CD4-positive, alpha-beta T cell treated with Interleukin-21 for 1 hour (primary cell): ENCODE measurements at places on chromosomes 2 and 18.
A peak's percentile ranks its signal among the peaks of the same experiment; 100 is the strongest.

- DNase-seq, result no peak
Observed at GRCh38 chr2:2719781-2720180, 388.7 kb upstream of the MYT1L start.

GRCh38 chr2:8754106-8754776, 72.4 kb downstream of the ID2 start:
- no peak for DNase-seq

DNA sequence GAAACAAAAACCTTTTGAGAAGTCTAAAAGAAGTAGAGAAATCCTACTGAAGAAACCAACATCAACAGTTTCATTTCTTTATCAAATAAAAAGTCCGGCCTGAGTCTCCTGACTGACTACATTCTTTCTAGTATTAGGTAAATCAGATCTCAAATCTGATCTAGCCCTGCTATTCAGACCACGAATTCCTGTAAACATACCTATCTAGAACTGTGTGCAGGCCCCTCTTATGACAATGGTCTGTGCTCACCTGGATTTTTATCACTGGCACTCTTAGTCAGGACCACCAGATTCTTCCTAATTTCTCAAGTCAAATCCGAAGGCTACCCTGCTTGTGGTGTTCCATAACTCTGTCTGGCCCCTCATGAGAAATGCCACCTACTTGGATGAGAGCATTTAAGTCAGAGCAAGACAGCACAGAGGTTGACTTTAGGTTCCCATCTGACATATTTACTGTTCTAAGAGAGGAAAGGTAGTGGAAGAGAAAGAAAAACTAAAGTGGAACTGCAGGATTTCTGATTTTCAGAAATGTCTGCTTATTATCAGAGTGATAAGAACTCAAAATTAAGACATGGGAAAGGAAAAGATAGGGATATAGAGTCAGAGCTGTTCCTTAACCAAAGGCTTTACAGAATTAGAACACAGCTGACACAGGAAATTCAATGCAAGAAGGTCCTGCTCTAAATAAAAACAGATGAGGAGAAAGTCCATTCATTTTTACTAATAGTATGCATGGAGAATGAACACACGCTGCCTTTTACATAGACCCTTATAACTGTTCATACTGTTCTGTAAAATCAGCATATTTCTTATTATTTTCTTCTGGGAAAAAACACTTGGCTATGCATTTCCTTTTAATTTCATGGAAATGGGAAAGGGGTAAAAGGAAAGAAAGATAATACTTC, 56.5 kb downstream of the SLC8A1 start:
- DNase-seq, result no peak

- no peak for DNase-seq
Observed at GRCh38 chr2:24048769-24049484, 614 bp upstream of the FKBP1B start.

- DNase-seq, result no peak
Observed at GRCh38 chr2:44242904-44243303, 32.4 kb upstream of the SLC3A1 start.

- no peak for DNase-seq
Observed at GRCh38 chr2:86021396-86022378, 84.0 kb downstream of the POLR1A start.

GRCh38 chr18:42838546-42839145, 276.8 kb downstream of the RIT2 start:
- no peak for DNase-seq

DNA sequence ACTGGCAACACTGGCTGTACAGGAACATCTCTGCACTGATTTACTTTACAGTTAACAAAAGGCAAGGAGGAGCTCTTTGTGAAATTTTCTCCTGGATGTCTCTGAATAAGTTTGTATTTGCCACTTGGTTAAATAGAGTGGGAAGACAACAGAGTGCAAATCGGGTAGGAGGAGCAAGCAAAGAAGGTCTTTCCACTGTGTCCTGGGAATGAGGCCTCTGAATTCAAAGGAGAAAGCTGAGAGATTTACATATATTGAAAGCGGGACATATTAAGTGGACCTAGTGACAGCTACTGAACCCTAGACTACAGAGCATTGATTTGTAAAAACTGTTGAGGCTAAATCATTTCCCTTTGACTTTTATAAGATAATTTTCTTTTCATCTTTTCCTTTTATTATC, 117.4 kb upstream of the CHRNA1 start:
- no peak for DNase-seq

GRCh38 chr18:36464126-36464651, 166.7 kb downstream of the FHOD3 start:
- no peak for DNase-seq

GRCh38 chr18:76496194-76496890, 1.3 kb upstream of the ZNF516 start:
- peak; percentile 51 for DNase-seq

GRCh38 chr18:46810481-46811000, 53.7 kb upstream of the ST8SIA5 start:
- no peak for DNase-seq

GRCh38 chr2:40886655-40887054, 434.8 kb upstream of the SLC8A1 start:
- no peak for DNase-seq

DNA sequence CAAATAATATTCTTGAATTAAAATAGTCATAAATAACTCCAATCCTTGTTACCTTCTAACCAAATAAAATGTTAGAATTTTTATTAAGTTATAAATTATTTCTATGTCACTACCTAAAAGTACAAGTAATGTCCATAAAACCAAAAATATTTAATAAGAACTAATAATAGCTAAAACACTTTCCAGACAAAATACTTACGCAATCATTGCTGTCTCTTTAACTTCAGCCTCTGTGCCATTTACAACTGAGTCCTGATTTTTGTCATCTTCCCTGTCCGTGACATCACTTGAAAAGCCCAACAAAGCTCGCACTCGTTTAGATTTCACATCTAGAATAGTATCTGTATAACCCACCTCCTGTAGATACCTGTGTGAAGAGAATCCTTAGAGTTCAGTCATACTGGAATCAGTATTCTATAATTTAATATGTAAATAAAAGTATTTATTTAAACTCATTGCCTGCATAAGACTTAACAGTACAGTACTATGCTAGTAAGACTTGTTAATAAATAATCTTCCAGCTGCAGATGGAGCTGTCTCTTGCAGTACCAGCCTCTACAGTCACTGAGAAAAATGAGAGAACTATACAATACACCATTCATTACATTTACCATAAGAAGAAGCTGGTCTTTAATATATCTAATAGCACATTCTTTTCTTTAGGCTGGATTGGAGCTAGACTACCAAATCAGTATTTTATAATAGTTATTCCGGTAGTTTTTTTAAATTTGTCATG, 63.8 kb downstream of the STRN start:
- DNase-seq, result no peak

DNA sequence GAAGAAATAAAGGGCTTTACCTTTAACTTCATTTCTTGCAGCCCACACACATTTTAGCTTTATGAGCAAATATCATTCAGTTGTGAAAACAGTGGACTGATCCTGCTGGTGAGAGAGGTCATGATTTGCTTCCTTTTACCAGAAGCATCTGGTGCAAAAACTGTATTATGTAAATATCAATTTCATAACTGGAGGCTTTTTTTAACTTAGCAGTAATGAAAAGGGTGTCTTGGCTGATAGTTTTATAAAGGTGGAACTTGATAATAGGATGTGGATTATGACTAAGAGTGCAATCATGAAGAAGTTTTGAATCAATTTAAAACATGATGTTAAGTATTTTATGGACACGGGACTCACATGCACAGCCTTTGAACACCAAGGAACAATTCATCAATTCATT, 304.4 kb downstream of the GULP1 start:
- no peak for DNase-seq

- no peak for DNase-seq
Observed at GRCh38 chr2:167844714-167845530, 402.5 kb downstream of the STK39 start.

DNA sequence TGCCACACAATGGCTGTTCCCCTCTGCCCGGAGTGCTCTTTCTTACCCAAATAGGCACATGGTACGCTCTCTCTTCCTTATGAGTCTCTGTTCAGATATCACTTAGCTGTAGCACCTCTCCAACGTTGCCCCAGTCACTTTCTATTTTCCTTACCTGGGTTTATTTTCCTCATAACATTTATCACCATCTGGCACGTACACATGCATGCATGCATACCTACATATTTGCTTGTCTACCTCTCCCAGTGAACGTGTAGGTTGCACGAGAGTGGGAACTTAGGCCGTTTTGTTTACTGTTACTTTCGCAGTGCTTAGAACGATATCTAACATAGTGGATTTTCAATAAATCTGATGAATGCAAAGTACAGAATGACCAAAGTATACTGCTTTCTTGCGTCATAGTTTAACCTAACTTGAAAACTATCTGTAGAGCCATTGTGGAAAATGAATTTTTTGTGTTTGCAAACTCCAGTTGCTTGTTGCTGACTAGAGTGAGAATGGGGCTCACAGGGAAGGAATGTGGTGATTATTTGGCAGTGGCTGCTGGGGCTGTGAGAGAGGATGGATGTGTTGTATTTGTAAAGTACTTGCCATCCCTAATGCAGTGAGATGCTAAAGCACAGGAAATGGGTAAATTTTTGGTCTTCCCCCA, 47.1 kb downstream of the ACSL3 start:
- no peak for DNase-seq

DNA sequence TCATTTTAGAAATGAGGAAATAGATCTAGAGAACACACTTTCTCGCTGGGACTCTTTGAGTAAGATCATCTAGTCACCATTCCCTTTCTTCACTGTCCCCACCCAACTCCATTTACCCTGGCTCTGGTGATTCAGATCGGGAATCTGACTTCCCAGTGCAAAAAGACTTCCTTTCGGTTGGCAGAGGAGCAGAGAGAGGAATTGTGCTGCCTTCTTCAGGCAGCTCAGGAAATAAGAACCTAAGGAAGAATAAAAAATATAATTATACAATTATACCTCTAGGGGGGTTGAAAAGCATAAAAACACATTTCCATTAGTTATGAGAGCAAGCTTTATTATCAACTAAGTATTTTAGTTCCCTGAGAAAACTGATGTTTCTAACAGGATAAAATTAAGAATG, 9.3 kb upstream of the MPP4 start:
- no peak for DNase-seq

GRCh38 chr18:77111449-77111848, 21.1 kb downstream of the MBP start:
- no peak for DNase-seq

DNA sequence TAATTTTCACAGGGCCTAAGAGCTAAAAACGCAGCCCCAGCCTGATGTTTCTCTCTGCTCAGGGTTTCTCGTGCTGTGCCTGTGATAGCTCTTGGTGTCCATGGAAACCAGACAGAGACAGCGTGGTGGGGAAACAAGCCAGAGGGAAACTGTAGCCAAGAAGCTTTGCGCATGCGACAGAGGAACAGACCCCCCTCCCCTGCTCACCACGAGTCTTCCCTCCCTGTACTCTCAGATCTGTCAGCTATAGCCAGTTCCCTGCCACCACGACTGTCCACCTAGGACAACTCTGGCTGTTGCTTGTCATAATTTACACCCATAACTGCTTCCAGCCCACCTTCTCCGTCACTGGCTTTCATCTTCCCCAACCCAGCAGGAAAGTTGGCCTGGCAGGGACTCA, 13.2 kb upstream of the DNAJC27 start:
- no peak for DNase-seq

DNA sequence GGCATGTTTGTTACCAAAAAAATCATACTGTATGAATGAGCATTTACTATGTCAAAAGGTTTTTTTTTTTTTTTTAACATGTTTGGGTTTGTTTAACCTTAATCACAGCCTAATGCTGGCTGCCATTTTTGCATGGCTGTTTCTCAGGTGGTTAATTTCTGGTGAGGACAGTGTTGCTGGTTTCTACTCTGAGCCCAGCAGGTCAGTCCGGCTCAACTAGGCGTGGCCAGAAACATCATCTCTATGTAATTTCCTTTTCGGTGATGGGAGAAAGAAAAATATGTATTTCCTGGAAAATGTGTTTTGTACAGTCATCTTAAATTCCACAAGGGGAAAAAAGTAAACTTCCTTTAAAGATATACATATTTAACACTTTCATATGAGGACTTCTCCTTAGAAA, 24.9 kb upstream of the BZW1 start:
- no peak for DNase-seq

GRCh38 chr2:150480241-150480640, 7.2 kb downstream of the RND3 start:
- no peak for DNase-seq

DNA sequence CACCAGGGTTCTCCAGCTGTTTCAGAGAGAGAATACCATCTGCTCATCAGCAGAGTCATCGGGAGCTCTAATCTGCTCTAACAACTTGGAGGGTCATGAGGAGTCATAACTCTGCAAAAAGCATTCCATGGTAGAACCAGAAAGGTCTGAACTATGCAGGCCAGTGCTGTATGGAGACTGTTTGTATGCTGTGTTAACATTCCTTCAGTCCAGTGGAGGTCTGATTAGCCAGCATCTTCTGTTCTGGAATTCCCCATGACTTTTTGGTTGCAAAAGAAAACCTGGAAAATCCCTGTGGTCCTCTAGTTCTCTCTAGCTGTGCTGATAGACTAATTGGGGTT, 9.4 kb upstream of the ITGB6 start:
- no peak for DNase-seq

GRCh38 chr2:142880279-142880678, 2.8 kb downstream of the KYNU start:
- no peak for DNase-seq

GRCh38 chr2:100208141-100208770, 65.9 kb upstream of the AFF3 start:
- no peak for DNase-seq

DNA sequence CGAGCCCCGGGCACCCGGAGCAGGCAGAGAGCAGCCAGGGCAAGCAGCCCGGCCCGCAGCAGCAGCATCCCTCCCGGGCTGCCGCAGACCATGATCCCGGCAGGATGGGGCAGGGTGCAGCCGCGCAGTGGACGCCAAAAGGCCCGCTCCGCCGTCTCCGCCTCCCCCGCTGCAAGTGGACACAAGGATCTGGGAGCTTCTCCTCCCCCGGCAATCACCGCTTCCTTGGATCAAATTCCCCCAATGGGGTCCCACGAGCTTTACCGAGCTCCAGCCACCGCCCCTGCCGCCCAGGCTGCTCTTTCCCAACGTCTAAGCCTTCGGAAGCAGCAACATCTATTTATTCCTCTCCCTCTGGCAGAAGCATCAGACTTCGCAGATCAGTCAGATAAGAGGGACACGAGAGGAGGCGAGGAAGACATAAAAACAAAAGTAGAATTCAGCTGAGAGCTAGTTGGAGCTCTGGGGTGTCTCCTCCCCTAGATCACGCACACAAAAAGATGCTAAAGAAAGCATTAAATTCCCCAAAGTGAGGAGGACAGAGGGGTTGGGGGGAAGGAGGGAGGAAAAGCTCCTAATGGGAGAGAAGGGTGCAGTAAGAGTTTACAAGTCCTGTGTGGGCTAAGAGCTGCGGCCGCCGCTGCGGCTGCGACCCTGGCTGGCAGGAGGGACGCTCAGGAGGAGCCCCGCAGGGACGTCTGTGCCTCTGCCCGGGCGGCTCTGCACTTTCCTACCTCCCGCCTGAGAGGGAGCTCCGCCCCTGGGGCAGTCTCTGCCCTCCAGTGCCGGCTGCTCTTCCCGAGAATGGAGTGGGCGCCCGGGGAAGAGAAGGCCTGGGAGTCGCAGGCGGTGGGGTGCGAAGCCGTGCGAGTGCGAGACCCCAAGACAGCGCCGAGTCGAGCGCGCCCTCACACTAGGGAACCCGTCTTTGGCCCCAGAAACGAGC, at the start of gene FRZB:
Gene FRZB (minus strand): TSS at position 177 of the 946 bp plus-strand sequence. CDS start 85 bp downstream, at position 92.
- no peak for DNase-seq

- DNase-seq, result no peak
Observed at GRCh38 chr2:111049792-111050640, 70.7 kb upstream of the BCL2L11 start.

GRCh38 chr2:85722519-85722918, 28.4 kb downstream of the GNLY start:
- DNase-seq, result no peak
